GM18507 (cell line): ENCODE measurements at places on chromosomes 7 and 10.

DNA sequence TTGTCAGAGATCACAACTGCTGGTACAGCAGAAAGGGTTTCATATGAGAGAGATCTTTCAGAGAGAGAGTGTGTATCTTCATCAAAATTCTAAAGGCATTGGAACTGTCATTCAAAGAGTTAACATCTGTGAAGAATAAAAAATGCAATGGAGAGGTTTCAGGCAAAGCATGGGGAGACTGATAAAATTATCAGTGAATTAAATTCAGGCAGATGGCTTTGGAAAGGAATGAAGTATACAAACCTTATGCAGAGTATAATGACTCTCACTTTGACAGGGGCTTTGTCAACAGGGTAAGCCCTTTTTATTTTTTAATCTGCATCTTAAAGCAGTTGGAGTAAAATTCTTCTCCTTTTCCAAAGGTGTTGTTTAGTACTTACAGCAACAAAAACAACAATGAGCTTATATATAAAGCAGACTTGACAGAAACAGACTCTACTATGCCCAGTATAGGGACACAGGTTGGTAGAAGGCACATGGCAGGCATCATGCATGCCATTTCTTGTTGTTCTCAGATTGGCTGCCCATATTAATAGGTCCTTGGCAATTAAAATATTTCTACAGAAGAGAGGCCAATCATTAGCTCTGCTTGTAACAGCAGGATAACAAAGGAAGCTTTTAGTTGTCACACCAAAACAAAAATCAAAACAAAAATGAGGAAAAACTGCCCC is 54.9 kb upstream of the NXPH1 start:
- DNase-seq: no peak

DNA sequence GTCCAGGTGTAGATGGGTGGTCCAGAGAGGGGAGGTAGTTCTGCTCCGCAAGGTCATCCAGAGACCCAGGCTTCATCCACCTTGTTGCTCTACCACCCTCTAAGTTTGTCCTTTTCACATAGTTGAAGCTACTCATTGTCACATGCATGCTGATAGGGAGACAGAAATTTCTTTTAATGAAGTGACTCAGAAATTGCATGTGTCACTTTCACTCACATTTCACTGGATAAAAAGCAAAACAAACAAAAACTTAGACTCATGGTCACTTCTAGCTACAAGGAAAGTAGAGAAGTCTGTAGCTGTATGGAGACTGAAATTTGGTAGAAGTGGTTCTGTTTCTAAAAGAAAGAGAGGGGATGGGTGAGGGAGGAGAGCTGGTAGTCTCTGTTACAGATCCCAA is 161.9 kb downstream of the SORCS3 start:
- no peak for DNase-seq

DNA sequence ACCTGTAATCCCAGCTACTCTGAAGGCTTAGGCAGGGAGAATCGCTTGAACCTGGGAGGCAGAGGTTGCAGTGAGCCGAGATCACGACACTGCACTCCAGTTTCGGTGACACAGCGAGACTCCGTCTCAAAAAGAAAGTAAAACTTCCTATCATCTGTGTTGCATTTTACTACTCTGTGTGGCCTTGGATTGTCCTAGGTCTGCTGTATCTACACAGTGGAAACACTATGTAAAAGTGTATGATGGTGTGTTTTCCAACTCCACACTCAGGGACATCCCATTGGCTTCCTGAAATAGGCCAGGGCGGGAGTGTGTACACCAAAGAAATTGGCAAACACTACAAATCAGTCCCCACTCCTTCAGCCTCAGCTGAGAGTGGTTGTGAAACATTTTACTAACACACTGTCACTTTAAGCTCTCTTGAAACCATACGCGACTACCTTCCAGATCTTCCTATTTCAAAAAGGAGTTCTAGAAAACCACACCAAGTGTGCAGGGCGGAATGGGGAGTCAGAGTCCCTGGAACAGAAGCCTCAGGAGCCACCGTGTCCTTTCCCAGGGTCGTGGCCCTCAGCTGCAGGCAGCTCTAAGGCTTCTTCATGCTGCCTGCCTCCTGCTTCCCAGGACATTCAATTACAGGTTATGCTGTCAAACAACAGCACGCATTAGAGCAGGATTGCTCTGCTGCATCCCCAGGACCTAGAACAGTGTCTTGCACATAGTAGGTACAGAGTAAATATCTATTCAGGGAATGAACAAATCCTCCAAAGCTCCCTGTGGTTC is 275.4 kb downstream of the PARD3 start:
- no peak for DNase-seq

GRCh38 chr7:132029369-132030085 is 473.1 kb upstream of the PODXL start:
- no peak for DNase-seq

DNA sequence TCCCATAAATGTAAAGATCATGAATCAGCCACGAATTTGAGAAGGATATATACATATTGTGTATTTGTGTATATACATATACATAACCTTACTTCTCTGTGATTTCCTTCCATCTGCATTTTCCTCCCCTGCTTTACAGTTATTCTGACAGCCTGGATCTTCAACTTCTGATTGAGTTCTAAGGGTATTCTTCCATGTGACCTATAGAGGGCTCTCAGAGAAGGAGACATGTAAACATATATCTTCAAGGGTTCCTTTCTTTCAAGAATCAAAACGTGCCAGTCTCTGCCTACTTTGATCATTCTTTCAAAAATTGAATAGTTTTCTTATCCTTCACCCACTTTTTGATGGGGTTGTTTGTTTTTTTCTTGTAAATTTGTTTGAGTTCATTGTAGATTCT is 453.7 kb upstream of the POT1 start:
- no peak for DNase-seq

DNA sequence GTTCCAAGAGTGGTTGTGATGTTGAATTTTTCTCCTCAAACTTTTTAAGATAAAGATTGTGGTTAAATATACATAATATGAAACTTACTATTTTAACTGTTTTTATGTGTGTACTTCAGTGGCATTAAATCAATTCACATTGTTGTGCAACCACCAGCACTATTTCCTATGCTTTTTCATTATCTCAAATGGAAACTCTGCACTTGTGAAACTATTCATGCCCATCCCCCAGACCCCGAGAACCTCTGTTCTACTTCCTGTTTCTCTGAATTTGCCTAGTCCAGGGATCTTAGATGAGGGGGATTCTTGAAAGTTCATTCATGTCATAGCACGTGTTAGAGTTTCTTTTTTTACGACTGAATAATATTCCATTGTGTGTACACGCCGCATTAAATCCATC is 67.0 kb downstream of the WDR37 start:
- no peak for DNase-seq

GRCh38 chr10:124283215-124283948 is 135.3 kb downstream of the OAT start:
- DNase-seq: no peak

DNA sequence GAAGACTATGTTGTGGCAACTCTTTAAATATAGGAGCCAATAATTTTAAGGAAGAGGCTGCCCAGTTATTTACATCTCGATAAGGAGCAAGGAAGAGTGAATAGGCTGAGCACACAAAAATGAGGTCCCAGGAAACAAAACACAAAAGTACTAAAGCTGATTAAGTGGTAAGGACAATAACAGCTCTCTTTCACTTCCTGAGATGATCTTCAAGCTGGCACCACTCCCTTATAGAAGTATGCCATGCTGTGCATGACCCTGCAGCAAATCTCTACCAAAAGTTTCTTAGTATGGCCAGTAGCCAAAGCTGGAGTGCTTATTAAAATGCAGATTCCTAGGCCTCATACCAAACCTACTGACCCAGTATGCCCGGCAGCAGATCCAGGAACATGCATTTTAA is 39.7 kb downstream of the CADPS2 start:
- no peak for DNase-seq

DNA sequence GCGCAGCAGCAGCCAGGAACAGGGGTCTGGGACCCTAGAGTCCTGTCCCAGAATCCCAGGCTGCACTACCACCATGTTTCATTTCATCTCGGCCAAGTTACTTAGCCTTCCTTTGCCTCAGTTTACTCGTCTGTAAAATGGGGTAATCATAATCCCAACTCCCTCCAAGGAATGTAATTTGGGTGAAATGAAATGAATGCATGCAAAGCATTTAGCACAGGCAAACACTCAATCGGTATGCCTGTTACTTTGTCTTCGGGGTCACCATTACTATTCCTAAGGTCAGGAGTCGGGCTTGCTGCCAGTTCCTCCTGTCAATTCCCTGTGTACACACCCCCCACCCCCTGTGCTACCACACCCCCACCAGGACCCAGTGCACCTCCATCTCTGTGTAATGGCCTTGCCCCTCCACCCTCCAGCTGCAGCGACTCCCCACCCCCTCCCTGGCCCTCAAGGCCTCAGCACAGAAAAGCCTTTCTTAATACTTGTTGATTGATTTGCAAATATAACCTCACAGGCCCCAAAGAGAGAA is 1.7 kb downstream of the TNS3 start:
- no peak for DNase-seq

DNA sequence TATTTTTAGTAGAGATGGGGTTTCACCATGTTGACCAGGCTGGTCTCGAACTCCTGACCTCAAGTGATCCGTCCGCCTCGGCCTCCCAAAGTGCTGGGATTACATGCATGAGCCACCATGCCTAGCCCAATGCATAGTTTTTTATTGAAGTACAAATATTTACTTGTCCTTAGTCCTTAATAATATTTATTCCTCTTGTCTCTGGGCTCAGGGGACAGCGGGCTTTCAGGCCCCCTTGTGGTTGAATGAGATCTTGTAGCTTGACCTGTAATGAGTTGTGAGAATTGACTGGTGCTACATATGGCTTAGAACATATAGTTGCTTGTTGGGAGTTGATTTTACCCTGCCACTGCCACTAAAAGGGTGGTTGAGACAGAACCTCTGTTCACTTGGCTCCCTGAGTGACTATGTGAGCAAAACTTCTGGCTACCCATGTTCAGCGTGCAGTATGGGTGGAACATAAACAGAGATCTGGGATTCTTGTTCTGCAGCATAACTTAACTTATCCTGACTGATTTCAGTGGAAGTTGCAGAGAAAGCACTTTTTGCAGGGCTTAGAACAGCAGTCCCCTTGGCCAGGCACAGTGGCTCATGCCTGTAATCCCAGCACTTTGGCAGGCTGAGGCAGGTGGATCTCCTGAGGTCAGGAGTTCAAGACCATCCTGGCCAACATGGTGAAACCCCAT is 14.9 kb downstream of the CCL26 start:
- peak; percentile 28 for DNase-seq

- peak; percentile 25 for DNase-seq
Measured at GRCh38 chr10:14389981-14390590, 59.4 kb upstream of the FRMD4A start.
